ENCODE measurements at places on chromosomes 2 and 18. TPM values are rescaled to one million over a fixed set of nuclear protein-coding genes. Genes with fewer than 3 reads are reported as not detected.

The ZSWIM2 gene
- total RNA-seq, result not detected

The IGFBP5 gene
- 191 TPM for total RNA-seq

The CHPF gene
- 120 TPM for total RNA-seq

The CERS6 gene
- 58.6 TPM for total RNA-seq

The FBXO15 gene
- total RNA-seq, result 0.51 TPM

The SPATA3 gene
- total RNA-seq, result not detected

The ZNF521 gene
- total RNA-seq, result 15.4 TPM

The KCNIP3 gene
- total RNA-seq, result 6.5 TPM

The DNER gene
- total RNA-seq, result 1.00 TPM

The CACNB4 gene
- total RNA-seq, result 0.67 TPM

The SKOR2 gene
- not detected for total RNA-seq

The POTEI gene
- total RNA-seq, result not detected

The IDH1 gene
- total RNA-seq, result 17.7 TPM

The FIGN gene
- total RNA-seq, result 16.4 TPM

The RPRM gene
- not detected for total RNA-seq

The PLEKHH2 gene
- 5.2 TPM for total RNA-seq

The TCF7L1 gene
- total RNA-seq, result 6.0 TPM

GRCh38 chr2:107312240-107312639 is 426.3 kb upstream of the ST6GAL2 start:
- no peak for DNase-seq

DNA sequence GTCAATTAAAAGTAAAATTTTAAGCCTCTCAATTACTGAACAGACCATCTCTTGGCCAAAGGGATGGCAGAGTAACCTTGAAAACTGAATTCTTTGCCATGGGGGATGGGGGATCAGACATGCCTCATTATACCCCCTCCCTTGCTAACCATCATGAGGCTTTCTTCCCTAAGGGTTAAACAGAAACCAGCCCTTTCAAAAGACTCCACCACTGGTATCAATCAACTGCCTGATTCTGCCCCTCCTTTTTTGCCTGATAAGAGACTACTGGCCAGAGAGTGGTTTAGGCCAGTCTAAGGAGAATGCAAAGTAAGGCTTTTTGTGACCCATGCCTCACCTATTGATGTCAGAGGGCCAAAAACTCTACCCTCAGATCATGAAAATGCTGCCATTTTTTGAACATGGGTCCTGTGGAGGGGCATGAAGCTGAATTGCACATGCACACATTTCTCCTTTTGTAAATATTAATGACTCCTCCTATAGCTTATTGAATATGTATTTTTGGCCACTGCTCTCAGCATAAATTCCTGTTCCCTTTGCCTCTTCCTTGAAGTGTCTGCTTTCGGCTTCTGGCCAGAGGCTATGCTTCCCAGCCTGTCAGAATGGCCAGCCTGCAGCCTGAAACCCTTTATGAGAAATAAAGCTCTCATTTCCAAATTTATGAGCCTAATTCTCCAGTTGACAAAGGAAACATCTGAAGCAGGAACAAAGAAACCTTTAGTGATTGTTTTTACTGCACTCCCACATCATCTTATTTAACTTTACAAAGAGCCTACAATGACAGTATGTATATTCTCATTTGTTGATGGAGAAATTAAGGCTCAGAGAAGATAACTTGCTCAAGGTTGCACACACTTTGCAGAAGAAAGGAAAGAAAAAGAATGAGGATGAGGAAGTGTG is 270.7 kb upstream of the CELF4 start:
- DNase-seq, result no peak

DNA sequence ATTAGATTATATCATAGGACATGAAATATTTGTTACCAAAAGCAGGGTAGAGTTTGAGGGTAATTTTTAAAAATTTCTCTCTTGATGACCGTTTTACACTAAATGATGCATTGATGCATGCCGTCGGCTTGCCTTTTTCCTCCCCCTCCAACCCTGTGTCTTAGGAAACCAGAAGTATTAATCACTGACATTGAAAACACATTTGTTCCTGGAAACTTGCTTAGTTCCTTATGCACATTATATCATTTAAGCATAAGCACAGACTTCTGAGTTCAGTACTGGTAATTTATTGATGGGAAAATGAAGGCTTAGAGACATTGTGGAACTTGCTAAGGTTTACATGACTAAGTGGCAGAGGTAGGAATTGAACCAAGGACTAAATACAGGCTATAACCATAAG is 206.3 kb upstream of the SPHKAP start:
- DNase-seq, result no peak

DNA sequence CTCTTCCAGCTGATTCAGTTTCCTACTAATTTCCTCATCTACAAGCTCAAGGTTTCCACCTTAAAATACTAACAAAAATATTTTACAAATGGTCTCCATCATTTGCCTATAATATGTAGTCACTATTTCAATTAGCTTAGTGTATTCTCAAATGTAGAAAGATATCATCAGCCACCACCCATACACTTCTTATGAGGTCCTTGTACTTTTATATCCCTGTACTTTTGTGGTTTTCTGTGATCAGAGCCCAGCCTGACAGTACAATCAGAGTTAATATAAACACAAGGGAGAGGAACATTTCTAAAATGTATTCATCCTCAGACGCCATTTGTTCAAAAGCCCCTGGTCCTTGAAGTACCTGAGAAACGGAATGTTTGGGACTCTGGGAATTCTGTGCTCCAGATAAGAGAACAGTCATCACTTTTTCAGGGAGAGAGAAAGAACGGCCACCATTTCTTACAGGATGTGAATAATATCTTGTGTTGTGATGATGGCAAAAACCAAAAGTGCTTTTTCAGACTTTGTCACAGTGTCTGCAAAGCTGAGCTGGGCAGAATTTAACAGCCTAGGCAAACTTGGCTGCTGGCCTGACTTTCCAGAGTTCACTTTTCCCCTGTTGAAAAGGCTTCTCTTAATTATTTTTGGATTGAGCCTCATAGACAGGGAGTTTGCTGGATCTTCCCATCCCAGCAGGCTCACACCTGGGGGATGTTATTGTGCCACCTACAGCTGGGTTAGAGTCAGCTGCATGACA is 361.7 kb upstream of the ACVR2A start:
- no peak for DNase-seq

- DNase-seq, result no peak
These were observed 11.5 kb upstream of the PARD3B start for GRCh38 chr2:204533629-204534370.

- peak; percentile 70 for DNase-seq
These were observed 84.7 kb upstream of the LAPTM4A start for GRCh38 chr2:20136149-20136548.

GRCh38 chr2:40123746-40124145 is 328.1 kb downstream of the SLC8A1 start:
- no peak for DNase-seq

- DNase-seq, result no peak
These were observed 325.2 kb downstream of the DYSF start for GRCh38 chr2:71778514-71778913.

- DNase-seq, result no peak
These were observed 138.8 kb upstream of the COPS8 start for GRCh38 chr2:236946871-236947270.

GRCh38 chr2:233217892-233218377 is 33.5 kb upstream of the ATG16L1 start:
- no peak for DNase-seq

DNA sequence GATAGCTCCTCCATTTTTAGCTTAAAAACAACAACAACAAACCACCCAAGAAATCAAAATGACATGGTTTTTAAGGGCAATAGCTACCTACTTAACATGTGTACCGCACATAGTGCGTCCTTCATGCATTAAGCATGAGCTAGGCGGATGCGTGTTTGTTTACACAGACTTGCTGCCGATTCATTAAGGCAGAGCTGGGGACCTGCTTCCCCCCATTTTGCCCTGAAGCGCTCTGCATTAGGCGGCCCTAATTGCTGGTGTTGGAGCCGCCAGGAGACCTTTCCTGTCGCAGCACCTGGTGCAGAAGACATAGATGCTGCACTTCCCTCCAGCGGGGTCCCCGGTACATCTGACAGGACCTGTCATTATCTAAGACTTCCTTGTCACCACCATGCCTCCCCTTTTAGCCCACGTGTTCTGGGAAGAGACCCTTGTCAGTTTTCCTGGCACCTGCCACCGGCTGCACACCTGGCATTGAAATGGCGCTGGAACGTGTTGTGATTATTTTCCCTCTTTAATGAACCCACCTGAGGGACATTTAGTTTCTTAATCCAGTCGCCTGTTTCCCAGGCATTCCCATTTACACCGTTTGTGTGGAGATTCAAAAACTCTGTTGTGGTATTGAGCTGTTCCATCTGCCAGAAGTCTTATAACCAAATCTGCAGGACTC is 261.1 kb upstream of the RAB12 start:
- no peak for DNase-seq

GRCh38 chr2:220880623-220881596 is 691.2 kb downstream of the EPHA4 start:
- DNase-seq, result no peak

- DNase-seq, result no peak
These were observed 220.1 kb upstream of the NCKAP5 start for GRCh38 chr2:133788386-133788785.

GRCh38 chr2:191453761-191454160 is 208.6 kb downstream of the MYO1B start:
- DNase-seq, result no peak

- DNase-seq, result no peak
These were observed 1521.5 kb upstream of the ZEB2 start for GRCh38 chr2:146041274-146041910.

- no peak for DNase-seq
These were observed 1672.7 kb upstream of the TMEFF2 start for GRCh38 chr2:193867454-193867853.

GRCh38 chr2:147348931-147349555 is 495.8 kb upstream of the ACVR2A start:
- no peak for DNase-seq

DNA sequence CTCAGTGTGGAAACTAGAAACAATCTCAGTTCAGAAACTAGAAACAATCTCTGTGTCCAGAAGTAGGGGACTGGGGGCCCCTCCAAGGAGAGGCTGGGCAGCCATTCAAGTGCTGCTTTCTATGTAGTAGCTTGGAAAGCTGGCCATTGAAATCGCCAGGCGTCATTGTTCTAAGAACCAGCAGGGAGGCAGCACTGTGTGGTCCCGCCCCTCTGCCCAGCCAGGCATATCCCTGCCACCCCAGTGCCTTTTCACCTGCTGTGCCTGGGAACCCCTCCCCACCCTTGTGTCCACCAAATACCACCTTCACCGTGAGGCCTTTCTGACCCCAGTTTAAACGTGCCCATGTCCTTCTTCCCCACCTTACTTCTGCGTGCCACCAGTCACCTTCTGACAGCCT is 221.6 kb downstream of the GBX2 start:
- DNase-seq, result no peak

- no peak for DNase-seq
These were observed 216.3 kb upstream of the ID2 start for GRCh38 chr2:8465560-8465959.

DNA sequence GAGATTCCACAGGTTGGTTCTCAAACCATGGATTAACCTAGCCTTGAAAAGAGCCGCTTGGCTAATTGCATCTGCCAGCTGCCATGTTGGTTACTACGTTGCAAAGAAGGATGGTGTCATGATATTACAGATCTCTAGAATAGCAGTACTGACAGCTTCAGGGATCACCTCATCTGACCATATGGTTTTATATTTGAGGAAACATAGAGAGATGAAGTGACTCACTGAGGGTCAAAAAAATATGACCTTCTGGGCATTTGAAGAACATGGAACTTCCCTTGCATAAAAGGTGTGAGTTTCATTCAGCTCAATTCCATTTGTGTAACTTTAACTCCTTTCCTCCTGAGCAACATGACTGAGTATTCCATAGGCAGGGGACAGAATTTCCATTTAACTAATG is 242.3 kb downstream of the SETBP1 start:
- DNase-seq, result no peak

- no peak for DNase-seq
These were observed 23.1 kb upstream of the TNFAIP6 start for GRCh38 chr2:151334082-151334815.

DNA sequence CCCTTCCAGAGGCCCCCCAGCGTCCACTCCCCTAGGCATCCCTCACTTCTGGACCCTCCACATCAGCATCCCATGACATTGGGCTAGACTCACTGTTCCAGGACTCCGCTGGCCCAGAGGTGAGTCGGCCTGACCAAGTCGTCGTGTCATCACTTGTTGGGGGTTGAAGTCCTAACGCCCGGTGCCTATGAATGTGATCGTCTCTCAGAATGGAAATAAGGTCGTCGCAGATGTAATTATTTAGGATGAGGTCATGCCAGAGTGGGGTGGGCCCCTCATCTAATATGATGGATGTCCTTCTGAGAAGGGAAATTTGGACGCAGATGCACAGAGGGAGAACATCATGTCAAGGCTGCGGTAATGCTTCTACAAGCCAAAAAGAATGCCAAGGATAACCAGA is 142.7 kb downstream of the AGAP1 start:
- DNase-seq, result no peak

DNA sequence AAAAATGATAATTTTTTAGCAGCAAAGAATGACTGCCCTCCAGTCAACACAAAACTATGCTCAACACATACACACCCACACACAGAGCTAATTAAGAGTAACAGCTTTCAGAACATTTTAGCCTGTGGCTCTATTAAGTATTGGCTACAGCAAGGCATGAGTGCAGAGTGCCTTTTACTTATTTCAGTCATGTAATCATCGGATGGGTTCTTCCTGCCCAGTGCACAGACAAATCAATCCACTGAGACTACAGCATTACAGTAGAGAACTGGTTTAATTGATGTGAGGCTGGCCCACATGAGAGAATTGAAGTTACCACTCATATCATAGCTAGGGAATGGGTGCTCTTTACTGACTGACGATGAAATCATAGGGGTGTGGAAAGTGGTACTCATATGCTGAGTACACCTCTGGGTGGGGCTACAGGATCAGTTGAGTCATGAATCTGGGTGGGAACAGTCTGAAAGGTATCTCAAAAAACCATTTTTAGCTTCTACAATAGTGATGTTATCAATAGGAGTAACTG is 241.0 kb downstream of the FSIP2 start:
- DNase-seq, result no peak

- no peak for DNase-seq
These were observed 75.4 kb downstream of the PIEZO2 start for GRCh38 chr18:11073971-11074370.

DNA sequence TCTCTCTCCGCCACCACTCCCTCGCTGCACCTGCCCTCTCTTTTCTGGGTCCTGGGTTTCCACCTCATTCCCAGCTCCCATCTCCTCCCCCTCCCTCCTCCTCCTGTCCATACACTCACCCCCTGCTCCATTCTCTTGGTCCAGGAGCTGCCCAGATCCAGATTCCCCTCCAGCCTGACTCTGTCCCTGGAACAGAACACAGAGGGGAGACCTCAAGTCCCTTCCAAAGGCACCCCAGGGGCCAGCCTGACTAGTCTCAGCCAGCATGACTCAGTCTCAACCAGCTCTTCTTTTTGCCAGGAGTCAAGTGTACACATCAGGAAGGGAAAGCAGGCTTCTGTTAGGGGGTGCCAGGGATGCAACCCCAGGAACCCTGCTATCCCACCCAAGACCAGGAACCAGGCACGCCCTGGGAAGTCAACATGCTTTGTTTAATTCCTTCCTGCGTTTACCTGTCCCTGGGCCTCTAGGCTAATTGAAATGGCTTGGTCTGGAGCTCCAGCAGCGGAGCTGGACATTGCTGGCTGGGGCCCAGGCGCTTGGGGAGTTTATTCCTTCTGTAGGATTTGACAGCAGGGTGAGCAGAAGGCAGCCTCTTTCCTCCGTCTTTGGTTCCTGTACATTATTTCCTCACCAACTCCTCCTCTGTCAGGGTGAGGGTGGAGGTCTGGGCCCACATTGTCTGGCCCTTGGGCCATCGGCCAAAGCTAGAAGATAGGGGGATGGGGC is 28.4 kb upstream of the SELENOI start:
- DNase-seq, result no peak
